Breast epithelium (tissue), 4 donors: ENCODE measurements at places on chromosomes 2 and 18.

DNA sequence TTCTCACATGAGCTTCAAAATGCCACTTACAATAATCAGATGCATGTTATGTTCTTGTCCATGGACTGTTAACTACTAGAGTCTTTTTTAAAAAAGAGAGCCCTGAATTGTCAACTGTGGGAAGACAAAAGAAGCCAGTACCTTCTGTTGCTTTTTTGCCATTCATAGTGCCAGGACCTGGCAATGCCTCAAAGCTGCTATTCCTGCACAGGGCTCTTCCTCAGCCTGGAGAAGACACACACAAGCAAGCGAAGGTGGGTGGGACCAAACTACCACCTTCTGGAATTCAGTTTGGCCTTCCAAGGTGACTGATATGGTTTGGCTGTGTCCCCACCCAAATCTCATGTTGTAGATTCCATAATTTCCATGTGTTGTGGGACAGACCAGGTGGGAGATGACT is 160.6 kb downstream of the AFF3 start:
- DNase-seq = no peak

DNA sequence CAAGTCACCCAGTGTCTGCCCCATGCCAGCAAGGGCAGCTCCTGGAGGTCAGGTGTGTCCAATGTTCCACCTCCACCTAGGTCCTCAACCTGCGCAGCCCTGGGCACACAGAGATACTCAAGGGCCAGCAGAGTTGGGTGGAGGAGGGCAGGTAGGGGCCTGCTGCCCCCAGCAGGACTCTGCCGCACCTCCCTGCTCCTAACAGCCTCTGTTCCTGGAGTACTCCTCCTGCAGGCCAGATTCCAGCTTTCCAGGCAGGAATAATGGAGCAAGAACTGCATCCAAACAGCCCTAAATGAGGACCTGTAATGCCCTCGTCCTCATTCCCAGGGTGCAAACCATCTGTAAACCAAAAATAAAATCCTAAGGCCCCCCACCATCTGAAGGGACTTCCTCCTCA is 44.4 kb upstream of the ACAA2 start:
- DNase-seq = no peak

GRCh38 chr18:57539702-57540101 is 46.8 kb downstream of the FECH start:
- DNase-seq = no peak

DNA sequence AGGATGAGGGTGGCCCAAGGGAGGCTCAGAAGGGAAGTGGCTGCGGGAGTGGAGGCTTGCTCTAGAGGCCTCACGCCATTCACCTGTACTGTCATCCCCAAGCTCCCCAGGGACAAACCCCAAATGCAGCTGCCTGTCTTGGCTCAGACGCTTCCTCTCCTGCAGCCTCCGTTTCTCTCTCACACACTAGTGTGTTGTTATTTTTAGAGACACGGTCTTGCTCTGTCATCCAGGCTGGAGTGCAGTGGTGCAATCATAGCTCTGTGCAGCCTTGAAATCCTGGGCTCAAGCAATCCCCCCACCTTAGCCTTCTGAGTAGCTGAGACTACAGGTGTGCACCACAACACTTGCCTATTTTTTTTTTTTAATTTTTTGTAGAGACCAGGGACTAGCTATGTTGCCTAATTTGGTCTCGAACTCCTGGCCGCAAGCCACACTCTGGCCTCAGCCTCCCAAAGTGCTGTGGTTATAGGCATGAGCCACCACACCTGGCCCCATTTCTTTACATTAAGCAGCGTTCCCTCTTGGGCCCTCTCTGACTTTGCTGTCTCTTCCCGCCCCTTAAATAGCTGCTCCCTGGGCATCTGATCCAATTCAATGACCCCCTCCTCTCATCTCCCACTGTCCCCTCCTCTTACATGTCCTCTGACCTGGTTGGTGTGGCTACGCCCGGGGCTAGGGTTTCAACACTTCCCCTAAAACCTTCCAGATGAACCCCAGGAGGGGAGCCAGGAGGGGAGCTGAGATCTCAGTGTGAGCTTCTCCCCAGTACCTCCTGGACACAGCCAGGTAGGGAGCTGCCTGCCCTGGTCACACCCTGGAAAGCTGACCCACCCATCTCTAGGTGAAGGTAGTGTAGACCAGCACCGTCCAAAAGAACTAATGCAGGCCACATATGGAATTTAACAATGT is 24.0 kb upstream of the LOXHD1 start:
- no peak for DNase-seq

DNA sequence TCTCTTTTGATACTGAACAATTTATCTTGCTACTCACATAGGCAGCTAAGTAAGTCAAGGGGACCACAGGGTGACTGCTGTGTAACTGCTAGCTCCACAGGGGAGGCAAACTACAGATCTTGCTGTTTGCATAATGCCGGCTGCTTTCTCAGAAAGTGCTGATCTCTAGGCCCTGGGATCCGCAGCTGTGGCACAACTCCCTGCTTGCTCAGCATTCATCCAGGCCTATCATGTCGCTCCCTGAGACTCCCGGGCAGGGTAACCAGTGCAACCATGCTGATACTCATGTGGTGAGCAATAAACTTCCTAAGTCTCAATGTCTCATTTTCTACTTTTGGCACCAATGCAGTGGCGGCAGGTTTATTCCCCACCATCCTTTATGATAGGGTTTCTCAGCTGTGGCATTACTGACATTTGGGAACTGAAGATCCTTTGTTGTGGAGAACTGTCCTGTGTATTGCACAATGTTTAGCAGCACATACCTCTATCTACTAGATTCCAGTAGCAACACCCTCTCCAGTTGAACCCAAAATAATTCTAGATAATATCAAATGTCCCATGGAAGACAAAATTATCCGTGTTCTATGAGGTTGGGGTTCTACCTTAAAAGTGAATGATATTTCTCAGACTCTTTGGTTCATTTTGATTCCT is 1101.3 kb downstream of the LRP1B start:
- no peak for DNase-seq
